Amniotic stem cell (primary cell): ENCODE measurements at places on chromosomes 5 and 9.

DNA sequence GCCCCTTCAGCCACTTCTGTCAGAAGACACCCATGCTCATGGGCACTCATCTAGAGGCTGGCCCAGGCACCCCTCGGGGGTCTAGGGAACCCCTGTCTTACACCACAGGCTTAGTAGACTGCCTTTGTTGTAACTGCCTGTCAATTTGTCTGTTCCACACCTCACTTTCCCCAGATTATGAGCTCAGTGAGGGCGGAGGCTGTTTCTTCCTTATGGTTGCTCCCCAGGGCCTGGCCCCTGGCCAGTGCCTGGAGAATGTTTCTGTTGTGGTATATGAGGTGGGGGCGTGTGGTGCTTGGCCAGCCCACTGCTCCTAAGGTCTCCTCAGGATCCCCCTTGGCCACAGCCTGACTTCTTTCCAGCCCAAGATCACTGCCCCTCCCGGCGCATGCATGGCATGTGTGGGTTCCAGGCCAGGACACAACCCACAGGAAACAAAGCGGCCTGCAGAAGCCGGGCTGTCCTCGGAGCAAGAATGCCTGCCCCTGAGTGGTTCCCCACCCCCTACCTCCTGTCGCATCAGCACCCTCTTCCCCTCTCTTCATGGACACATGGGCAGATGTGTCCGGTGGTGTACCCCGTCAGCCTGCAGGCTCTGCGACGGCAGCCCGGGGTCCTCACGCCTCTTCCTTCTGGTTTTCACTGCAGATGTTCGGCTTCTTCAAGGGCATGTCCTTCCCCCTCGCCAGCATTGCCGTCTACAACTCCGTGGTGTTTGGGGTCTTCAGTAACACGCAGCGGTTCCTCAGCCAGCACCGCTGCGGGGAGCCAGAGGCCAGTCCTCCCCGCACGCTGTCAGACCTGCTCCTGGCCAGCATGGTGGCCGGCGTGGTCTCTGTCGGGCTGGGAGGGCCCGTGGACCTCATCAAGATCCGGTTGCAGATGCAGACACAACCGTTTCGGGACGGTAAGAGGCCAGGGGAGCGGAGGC lies 17.7 kb downstream of the SLC25A48 start:
- no peak for DNase-seq

- no peak for DNase-seq
Observed at GRCh38 chr9:16928179-16928945, 57.9 kb upstream of the BNC2 start.

- no peak for DNase-seq
Observed at GRCh38 chr5:93364378-93364777, 216.6 kb downstream of the NR2F1-AS1 start.

DNA sequence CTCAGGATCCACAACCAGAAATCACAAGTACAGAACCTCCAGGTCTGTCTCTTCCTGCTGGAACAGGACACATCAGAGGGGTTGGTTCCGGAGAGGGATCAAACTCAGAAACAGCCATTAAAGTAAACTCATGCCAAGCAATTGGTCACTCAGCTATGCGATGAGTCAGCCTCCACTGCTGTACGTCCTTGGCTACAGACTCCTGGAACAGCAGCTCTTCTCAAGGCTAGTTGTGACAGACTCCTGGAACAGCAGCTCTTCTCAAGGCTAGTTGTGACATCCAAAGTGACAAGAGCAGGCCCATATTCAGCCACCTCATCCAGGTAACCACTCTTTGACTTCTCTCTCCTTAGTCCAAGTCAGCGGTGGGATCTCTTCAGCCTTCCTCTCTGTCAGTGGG lies at the start of gene SPINK13:
Gene SPINK13, plus strand, starts transcription at position 229 of the 400 bp plus-strand sequence. CDS start 1,279 bp downstream, outside the sequence.
- no peak for DNase-seq

DNA sequence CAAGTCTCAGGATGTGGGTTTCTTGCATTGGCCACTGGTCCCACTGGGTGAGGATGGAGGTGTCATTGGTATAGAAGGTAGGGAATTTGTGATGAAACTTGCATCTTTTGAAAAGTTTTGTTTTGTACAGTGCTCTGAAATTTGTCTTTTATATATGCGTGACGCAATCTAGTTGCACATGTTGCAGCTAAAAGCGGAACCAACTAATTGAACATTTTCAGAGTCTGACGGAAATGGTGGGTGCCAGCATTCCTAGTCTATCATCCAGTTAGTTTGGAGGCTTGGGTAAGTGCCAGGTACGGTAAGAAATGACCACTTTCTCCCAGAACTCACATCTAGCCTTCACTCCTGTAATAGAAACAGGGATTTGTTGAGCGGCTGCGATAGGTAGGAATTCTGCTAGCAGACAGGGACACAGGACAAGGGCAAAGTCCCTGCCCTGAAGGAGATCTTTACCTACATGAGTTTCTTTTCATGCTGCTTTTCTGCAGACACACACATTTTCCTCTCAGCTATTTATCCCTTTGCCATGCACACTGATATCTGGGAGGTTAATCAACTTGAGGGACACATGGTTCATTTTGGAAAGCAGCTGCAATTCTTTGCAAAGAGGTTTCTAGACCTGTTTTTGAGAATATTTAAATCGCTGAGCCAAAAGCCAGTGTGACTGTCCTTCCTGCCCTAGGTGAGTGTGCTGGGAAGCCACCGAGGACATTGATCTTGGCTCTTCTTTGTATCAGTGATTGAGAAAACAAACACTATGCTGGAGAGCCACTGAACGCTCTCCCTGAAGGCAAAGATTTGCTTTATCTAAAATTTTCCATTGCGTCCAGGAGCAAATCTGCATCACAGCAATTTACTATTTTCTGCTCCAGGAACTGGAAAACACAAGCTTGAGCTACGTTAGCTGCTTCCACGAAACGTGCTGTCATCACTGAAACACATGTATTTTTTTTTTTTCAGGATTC lies 89.7 kb downstream of the DAP start:
- DNase-seq, result no peak

DNA sequence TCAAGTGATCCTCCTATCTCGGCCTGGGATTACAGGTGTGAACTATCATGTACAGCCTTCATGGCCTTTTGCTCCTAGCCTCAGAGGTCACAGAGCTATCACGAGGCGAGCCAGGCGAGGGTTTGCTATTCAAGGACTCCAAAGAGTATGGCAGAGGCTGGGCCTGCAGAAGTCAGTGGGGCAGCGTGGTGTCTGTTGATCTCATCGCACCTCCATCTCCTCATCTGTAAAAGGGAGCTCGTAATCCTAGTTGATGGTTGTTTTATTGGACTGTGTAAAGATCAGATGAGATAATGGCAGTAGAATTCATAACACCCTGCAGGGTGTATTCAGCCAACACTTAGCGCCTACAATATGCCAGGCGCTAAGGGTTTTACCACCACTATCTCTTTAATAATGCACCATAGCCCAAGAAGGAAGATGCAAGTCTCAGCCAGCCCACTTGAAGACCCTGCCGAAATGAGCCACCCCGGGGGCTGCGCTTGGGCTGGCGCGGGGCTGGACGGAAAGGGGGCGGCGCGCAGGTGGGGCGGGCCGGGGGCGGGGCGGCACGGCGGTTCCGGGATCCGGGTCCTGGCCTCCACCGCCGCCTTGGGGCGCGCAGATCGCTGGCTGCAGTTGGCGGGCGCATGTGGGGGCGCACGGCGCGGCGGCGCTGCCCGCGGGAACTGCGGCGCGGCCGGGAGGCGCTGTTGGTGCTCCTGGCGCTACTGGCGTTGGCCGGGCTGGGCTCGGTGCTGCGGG lies at the start of gene GALNT12:
Gene GALNT12, plus strand, starts transcription at position 601 of the 744 bp plus-strand sequence. Its CDS starts 29 bp downstream, at position 630.
- DNase-seq, result no peak

- DNase-seq, result no peak
Observed at GRCh38 chr9:77906991-77907390, 124.6 kb downstream of the GNAQ start.

GRCh38 chr5:129120158-129120581 lies 25.6 kb downstream of the ISOC1 start:
- DNase-seq, result no peak

GRCh38 chr5:78809444-78809843 lies 160.9 kb upstream of the LHFPL2 start:
- no peak for DNase-seq

GRCh38 chr5:114238771-114239313 lies 123.0 kb upstream of the KCNN2 start:
- no peak for DNase-seq

GRCh38 chr9:81619353-81620001 lies 69.9 kb downstream of the TLE1 start:
- DNase-seq, result no peak

- DNase-seq, result no peak
Observed at GRCh38 chr9:92977279-92977678, 30.0 kb downstream of the FGD3 start.

GRCh38 chr5:121982893-121983285 lies 21.1 kb downstream of the SRFBP1 start:
- no peak for DNase-seq

- DNase-seq, result no peak
Observed at GRCh38 chr9:8468045-8468637, 668.6 kb upstream of the DMAC1 start.

DNA sequence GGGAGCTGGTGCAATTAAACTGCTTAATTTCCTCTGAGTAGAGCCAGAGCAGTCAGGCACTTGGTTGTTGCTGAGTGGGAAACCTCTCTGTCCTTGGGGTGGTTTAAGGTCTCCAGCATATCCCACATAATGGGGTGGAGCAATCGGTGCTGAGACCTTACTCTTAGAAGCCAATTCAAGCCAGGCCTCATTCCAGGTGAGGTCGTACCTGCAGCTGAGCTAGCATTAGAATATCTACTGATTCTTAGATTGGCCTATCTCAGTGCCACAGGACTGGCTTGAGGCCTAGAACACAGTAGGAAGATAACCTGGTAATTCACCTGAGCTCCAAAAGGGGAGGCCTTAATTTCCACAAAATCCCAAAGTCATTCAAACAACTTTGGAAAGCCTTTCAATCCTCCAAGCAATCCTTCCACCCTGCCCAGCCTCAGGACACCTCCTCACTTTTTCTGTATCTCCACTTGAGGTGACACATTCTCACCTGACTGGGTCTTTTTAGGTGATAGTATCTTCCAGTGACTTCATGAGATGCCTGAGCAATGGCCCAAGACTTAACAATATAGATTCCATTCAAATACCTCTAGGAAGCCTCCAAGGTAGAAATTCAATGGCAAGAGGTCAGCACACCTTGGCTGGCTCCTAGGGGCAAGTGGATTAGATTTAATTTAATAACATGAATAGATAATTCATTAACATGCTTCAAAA lies 91.0 kb downstream of the FEM1C start:
- DNase-seq, result no peak

DNA sequence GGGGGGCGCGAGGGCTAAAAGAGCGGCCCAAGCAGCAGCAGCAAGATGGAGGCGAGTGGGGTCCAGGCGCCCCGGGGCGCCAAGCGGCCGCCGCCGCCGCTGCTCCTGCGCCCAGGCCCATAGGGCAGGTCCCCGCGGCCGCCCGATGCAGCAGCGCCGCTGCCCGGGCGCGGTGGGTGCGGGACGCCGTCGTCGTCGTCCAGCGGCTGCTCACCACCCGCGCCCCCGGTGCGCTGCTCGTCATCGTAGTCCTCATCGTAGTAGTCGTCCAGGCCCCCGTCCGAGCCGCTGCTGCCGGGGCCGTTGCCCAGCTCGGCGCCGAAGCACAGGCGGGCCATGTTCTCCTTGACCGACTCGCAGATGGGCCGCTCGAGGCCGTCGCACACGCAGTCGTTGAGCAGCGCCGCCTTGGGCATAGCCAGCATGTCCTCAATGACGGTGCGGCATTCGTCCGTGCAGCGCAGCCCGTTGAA lies 1.5 kb downstream of the GAS1 start:
- DNase-seq, result peak; percentile 47

- peak; percentile 72 for DNase-seq
Observed at GRCh38 chr9:94922098-94922607, 195.7 kb downstream of the AOPEP start.

DNA sequence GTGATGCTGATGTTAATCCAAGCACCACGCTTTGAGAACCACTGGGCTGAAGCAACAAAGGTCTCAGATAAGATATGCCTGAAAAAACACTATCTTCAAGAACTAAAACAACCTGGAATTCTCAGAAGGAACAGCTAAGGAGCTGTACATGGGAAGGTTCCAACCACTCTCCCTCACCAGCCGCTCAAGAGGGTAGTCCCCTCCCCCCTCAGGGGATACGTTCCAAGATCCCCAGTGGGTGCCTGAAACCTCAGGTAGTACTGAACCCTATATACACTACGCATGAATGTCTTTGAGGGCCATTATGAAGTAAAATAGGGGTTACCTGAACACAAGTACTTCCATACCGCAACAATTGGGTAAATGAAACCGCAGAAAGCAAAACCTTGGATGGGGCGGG lies 1.9 kb downstream of the BOD1 start:
- DNase-seq, result no peak

GRCh38 chr9:115531410-115532125 lies 413.6 kb upstream of the TNC start:
- DNase-seq, result no peak

DNA sequence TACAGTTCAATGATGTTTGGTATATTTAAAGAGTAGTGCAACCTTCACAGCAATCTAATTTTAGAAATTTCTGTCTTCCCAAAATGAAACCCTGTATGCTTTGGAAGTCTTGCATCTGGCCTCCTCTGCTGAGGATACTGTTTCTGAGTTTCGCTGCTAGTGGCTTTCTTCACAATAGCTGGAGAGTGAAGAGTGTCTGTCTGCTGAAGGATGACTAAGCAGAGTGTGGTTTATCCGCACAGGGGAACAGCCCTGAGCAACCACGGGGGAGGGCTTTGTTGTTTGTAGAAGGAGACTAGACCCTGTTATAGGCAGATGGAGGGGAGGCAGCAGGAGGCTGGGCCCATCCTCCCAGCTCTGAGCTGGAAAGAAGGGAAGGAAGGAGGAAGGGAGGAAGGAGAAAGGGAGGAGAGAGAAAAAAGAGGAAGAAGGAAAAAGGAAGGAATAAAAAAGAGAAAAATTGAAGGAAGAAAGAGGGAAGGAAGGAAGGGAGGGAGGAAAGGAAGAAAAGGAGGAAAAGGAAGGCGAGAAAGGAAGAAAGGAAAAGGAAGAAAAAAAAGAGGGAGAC lies 10.5 kb upstream of the IRX2 start:
- no peak for DNase-seq

DNA sequence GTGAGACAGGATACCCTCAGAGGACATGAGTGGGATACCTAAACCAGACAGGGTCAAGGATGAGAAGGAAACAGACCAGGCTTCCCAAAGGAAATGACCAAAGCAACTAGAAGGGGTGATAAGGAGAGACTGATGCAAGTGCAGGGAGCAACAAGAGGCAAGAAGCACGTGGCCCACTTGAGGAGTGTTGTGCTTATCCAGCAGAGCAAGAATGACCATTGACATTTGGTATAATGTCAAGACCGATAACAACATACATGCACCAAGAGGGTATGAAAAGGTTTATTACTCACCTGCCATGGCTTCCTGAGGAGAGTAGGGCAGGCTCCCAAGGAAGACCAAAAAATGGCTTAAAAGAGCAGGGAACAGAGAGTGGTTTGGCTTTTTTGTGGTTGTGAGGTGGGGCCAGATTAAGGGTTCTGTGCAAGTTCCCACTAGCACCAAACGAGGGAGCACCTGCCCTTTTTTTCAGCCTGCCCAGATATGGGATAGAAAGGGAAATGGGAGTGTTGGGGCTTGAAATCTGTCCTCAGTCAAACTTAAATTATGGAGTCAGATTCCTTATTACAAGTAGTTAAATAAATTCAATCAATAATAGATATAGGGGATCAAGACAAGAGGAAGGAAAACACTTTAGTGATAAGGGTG lies 513.6 kb downstream of the RASEF start:
- DNase-seq, result no peak
